Dermis blood vessel endothelial cell (primary cell): ENCODE measurements at places on chromosomes 1 and 21. TPM values are rescaled to one million over a fixed set of nuclear protein-coding genes. Genes with fewer than 3 reads are reported as not detected.

DNA sequence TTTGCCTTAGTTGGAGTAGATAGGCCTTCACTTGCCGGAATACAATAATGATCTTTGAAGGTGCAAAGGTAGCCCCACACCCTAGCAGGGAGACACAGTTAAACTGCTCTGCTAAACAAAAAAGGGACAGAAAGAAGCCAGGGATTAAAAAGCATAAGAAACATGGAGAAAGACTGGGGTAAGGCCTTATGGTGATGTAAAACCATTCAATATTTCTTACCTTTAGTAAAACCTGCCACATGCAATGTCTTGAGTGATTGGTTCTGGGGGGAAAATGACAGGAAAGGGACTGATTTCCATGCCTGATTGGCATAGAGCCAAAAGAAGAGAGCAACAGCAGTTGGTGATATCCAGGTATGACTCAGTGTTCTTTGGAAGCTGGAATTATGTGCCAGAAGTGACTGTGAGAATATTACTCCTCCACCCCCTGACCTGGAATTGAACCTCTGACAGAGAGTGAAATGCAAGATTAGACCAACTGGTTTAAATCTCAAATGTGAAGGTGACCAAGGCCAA, 8.1 kb downstream of the DNASE2B start:
- peak; percentile 26 for DNase-seq

- DNase-seq: peak; percentile 65
Observed at GRCh38 chr1:156748670-156749418, 2.6 kb downstream of the HDGF start.

DNA sequence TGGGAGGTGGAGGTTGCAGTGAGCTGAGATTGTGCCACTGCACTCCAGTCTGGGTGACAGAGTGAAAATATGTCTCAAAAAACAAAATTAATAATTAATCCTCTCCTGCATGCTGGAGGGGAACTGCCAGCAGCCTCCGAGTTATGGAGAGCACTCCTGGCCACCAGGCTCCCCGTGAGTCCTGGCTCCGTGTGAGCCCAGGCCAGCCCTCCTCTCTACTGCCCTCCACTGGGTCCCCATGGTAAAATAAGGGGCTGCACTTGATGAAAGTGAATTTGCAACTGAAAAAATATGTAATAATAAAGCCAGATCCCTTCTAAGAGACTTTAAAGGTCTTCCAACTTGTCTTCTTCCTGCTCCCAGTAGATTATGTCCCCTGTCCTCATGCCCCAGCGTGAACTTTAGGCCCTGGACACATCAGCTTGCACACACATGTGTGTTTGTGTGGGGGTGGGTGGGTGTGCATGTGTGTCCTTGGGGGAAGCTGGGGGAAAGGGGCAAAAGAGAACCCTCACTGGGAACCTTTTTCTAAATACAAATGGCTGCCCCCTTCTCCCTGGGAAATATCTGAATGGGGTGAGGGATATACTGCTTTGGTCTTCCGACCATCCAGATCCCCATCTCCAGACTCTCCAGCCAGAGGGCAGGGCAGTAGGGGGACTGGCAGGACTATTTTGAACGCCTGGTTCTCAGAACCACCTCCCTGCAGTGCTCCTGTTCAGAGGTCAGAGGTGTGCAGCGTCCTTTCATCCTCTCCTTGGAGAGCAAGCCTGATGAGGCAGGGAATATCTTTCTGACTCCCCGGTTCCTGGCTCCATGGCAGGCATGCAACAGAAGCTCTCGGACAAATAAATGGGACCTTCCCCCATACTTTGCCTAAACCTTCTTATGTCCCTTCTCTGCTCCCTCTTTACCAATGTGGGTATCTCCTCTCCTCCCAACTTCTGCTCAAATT, 26.2 kb downstream of the NEK2 start:
- DNase-seq: peak; percentile 77

DNA sequence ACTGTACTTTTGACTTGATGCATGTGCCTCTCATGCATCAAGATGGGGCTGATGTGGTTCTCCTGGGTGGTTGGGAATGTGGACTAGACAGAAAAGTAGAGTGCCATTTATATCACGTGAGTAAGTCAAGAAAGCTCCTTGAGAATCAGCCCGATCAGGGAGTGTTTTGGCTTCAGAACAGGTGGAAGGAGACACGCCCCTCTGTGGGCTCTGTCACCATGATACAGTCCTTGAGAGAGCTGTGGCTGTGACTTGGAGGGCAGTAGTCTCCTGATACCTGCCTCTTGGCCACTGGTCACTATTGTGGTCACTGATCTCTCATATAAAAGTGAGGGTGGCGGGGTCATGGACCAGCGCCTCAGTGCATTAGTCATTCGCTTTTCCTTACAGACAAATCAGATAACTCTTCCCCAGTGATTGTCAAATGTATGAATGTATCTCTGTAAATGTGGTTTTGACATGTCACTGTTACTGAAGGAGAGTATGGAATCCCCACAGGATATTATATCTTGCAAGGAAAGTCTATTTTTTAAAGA, 8.9 kb upstream of the C4BPB start:
- no peak for DNase-seq

DNA sequence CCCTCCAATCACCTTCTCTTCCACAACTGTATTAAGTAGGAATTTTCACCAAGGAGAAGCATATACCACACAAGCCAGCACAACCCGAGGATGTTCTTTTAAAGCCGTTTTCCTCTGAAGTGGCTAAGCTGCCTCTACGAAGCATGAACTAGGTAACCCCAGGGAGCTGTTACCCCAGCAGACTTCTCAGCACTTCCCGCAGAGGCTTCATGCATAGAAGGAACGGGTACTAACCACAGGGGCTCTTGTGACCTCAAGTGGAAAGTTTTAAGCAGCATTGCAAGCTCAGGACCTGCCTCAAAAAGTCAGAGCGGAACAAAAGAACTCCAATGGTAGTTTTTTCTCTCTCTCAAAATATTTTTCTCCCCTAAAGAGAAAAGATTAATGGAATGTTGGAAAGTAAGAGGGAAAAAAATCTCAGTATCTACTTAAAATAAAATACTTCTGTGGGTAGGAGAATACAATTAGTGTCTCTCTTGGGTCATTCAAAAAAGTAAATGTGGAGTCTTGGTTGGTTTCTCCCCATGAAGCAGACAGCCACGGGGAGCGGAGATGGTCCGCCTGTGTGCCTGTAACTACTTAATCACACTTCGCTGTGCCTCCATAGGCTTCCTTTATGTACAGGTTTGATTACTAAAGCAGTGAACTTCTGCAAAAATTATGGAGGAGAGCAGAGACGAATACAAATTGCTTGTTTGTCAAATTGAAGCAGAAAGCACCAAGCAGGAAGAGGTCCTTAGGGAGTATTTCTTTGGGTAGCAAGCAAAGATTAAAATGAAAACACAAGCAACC, 40.9 kb downstream of the STX6 start:
- no peak for DNase-seq

The LY9 gene
- not detected in 2 replicates for total RNA-seq

The SH2D2A gene
- not detected in 2 replicates for total RNA-seq

DNA sequence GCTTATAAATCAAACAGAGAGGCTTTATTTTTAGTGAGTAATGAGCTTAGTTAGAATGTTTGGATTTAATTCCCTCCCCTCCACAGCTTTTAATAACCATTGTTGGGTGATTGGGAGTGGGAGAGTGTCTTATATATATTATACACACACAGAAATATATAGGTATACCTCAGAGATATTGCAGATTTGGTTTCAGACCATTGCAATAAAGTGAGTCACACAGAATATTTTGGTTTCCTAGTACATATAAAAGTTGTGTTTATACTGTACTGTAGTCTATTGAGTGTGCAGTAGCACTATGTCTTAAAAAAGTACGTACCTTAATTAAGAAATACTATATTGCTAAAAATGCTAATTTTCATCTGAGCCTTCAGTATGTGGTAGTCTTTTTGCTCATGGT, 44.4 kb downstream of the RPS6KC1 start:
- DNase-seq: no peak
